Putamen (tissue), 1 donor: ENCODE measurements at places on chromosomes 5 and 9.

- DNase-seq: no peak
These were observed 479.4 kb downstream of the DMAC1 start for GRCh38 chr9:7320139-7320538.

DNA sequence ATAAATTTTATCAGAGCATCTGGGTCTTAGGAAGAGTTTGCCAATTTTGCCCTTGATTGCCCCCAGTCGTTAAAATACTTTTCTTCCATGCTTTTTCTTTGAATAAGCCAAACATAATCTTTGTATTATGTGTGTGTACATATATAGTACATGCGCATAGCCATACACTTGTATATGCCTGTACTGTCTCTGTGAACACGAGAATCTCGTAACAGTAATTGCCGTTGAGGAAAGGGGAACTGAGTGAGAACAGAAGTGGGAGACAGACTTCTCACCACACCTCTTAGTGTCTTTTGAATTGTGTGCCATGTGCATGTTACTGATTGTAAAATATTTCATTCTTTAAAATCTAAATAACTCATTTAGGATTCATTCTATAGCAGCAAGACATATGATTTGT lies 79.6 kb upstream of the GRHPR start:
- no peak for DNase-seq

- no peak for DNase-seq
These were observed 7.1 kb upstream of the DELE1 start for GRCh38 chr5:141916522-141916921.

DNA sequence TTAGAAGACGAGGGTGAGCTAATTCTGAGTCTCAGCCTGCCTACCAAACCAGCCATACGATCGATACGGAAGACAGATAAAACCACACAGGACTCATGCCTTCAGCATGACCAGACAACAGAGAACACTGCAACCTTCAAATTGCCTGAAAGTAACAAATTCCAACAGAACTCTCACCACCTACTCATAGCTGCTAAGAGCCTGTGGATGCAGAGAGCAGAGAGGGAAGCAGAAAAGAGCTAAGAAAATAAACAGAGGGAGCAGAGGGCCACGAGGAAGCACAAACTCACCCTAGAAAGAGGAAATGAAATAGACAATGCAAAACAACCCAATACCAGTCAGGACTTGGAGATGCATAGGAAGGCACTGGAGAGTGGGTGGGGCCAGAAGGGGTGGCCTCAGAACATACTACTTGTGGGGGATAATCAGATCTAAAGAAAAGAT lies 86.7 kb upstream of the TAS2R1 start:
- no peak for DNase-seq

GRCh38 chr9:69207503-69207902 lies 33.4 kb downstream of the TJP2 start:
- no peak for DNase-seq

GRCh38 chr9:114505187-114506081 lies at the start of gene WHRN:
TSS of gene WHRN (minus strand) at chr9:114505473. CDS start at chr9:114504801, 672 bp downstream.
- peak; percentile 92 for DNase-seq

GRCh38 chr9:113600023-113600823 lies 136.7 kb downstream of the RGS3 start:
- no peak for DNase-seq

GRCh38 chr5:58926541-58926935 lies 343.7 kb downstream of the RAB3C start:
- no peak for DNase-seq

GRCh38 chr9:132486706-132487350 lies 76.8 kb downstream of the CFAP77 start:
- DNase-seq: no peak

DNA sequence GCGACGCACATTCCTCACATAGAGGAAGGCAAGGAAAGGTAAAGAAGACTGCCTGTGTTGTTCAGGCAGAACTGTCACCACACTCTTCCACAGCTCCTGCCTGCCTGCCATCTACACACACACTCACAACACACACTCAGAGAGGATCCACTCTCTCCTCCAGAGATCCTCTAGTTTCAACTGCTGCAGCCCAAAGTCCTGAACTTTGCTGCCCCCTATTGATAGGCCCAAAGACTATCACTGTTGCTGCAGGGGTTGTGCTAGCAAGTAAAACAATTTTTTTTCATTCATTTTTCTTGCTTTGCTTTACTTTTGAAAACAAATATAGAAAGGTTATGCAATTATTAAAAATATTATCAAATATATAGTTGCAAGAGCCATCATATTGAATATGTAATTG lies 5.9 kb upstream of the CFAP90 start:
- DNase-seq: peak; percentile 55

- DNase-seq: no peak
These were observed 690.2 kb downstream of the NR2F1-AS1 start for GRCh38 chr5:92890841-92891244.

GRCh38 chr9:21385131-21385670 lies at the start of gene IFNA2:
TSS of gene IFNA2 (minus strand) at chr9:21385398. CDS start at chr9:21385329, 69 bp downstream.
- no peak for DNase-seq

- no peak for DNase-seq
These were observed 501.6 kb upstream of the TYRP1 start for GRCh38 chr9:12191630-12192029.

DNA sequence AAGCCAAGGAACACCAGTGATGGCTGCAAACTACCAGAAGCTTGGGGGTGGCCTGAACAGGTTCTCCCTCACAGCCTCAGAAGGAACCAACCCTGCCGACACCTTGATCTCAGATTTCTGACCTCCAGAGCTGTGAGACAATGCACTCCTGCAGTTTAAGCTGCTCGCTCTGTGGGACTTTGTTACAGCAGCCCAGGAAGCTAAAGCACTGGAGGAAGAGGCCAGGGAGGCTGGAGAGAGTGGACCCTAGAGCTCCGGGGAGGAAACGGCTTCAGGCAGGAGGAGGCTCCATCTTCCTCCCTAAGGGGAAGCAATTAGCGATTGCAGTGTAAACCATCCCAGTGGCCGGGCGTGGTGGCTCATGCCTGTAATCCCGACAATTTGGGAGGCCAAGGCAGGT lies 25.1 kb downstream of the BARX1 start:
- no peak for DNase-seq

DNA sequence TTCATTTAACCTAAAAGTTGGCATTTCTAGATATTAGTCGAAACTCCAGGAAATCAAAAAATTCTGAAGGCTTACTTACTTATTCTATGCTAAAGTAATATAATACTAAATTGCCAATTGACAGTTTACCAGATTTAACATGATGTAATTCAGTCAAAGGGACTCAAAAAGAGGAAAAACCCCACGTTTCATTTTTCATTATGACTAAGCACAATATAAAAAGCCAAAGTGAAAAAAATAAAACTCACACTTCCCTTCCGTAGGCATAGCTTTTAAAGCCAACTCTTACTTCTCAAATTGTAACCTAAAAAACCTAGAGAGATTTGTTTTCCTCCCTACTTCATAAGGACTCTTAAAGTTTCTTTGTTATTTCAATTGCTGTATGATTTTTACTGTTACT lies 146.6 kb downstream of the RAPGEF6 start:
- no peak for DNase-seq

GRCh38 chr9:89961616-89962341 lies 357.0 kb downstream of the GADD45G start:
- no peak for DNase-seq

- DNase-seq: no peak
These were observed 106.9 kb upstream of the SEMA6A start for GRCh38 chr5:116681334-116682013.
